Left ventricle myocardium superior (tissue), 1 donor: ENCODE measurements at places on chromosomes 2 and 18. TPM values are rescaled to one million over a fixed set of nuclear protein-coding genes. Genes with fewer than 3 reads are reported as not detected.

DNA sequence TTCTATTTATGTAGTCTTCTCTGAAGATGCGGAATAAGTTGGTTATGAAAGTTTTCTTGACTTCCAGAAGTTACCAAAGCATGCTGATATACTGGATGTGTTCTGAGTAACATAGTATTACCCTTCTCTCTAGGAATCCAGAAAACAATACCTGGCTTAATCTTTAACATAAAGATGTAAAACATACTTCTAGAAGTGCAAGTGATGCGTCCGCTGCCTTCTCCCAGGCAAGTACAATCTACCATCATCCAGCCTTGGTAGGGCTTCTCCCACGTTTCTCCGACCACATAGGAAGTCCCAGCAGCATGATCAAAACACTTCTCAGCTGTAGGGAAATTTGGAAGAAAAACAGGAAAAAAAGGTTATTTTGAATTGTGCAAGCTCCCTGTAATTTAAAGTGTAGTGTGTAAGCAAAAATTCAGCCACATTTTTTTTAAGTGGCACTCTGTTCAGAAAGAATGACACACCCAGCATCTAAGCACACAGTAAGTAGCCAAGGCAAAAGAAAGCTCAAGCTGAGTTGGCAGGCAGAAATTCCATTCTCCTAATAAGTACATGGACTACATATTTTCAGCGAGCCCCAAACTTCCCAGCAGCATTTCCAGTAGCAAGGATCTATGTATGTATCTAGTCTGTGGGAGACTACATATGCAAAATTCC lies 5.2 kb downstream of the FN1 start:
- no peak for DNase-seq

DNA sequence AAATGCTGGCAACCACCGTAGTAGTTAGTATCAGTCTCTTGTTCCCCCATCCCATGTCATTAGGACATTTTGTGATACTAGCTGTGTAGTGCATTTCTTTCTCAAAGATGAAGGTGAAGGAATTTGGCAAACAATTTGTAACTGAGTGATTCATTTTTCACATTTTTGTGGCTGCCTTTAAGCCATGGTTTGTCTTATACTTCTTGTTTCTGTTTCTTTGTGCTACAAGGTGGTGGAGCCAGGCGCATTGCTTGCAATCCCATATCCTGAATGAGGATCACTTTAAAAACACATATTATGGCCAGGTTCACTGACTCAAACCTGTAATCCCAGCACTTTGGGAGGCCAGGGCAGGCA lies 40.6 kb downstream of the GPD2 start:
- DNase-seq: no peak

DNA sequence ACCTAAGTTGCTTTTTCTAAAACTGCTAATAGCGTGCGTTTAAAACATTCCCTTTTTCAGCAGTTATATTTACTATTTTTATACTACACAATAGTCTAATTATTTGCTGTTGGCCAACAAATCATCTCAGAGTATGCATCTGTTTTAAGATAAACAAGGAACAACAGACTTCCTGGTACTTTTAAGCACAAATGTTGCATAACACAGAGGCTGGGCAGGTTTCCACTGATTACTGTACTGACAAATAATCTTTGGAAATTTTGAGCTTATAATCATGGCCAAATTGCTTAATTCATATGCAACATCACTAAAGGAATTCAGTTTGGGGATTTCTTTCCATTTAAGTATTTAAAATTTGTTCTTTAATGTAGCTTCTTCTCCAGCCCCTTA lies 737.4 kb upstream of the SALL3 start:
- no peak for DNase-seq

RIOK3 gene
- total RNA-seq: 54.8 TPM

PARD6G gene
- total RNA-seq: 4.0 TPM

GRHL1 gene
- 1.0 TPM for total RNA-seq

CCBE1 gene
- 0.92 TPM for total RNA-seq

DNA sequence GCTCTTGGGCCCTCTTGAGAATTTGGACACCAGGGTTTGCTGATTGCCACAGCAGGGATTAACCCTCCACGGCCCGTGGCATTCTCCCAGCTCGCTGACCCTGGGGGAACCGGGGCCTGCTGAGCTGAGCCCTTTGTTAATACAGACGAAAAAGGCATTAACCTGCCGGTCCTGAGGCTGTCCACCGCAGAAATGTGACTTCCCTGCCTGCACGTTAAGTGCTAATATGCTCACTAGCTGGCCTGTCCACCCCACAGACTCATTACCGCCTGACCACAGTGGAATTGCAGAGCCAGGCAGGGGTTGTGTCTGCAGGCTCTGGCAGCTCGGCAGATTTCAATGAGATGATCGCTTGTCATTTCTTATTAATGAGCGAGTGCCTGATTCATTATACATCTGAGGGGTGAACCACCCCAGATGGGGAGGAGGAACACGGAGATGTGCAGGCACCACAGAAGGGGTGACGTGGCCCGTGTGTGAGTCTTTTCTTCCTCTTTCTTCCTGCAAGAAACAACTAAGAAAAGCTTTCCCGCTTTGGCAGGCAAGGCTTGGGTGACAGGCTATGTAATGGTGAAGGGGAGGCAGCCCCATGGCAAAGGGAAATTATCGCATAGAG lies 126.0 kb downstream of the GLI2 start:
- peak; percentile 20 for DNase-seq

PPIG gene
- total RNA-seq: 35.2 TPM

- no peak for DNase-seq
Observed at GRCh38 chr2:240893363-240893844, 2.6 kb downstream of the MAB21L4 start.

- no peak for DNase-seq
Observed at GRCh38 chr2:169778446-169778845, 20.2 kb upstream of the SSB start.

GRCh38 chr18:33010149-33010548 lies 237.3 kb upstream of the KLHL14 start:
- no peak for DNase-seq

- no peak for DNase-seq
Observed at GRCh38 chr18:48543228-48543627, 4.4 kb downstream of the CTIF start.

WDR35 gene
- 5.1 TPM for total RNA-seq

- peak; percentile 72 for DNase-seq
Observed at GRCh38 chr2:54657664-54658083, 65.8 kb upstream of the EML6 start.

GRCh38 chr2:215382480-215382879 lies 53.4 kb downstream of the FN1 start:
- DNase-seq: no peak

MSTN gene
- not detected for total RNA-seq

GRCh38 chr2:106108351-106108750 lies 85.8 kb downstream of the UXS1 start:
- DNase-seq: no peak

DNA sequence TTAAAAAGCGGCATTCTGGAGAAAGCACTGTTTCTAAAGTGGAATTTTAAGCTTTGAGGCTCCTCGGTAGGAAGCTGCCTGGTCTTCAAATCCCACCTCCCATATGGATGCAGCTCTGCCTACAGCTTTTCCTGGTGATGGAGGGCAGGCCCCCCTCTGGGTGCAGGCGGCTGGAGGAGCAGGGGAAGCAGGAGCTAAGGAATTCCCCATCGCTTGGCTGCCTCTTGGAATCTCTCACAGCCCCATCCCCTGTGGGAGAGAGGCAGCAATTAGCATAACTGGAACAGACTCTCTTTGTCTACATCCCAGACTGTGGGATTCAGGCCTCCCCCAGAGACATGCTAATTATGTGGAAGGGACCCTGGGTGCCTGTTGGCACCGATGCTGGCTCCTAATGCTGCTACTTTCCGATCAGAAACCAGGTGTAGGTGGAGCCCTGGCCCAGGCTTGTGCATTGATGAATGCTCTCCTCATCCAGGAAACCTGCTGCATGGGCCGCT lies 51.3 kb downstream of the LIPG start:
- no peak for DNase-seq

DNA sequence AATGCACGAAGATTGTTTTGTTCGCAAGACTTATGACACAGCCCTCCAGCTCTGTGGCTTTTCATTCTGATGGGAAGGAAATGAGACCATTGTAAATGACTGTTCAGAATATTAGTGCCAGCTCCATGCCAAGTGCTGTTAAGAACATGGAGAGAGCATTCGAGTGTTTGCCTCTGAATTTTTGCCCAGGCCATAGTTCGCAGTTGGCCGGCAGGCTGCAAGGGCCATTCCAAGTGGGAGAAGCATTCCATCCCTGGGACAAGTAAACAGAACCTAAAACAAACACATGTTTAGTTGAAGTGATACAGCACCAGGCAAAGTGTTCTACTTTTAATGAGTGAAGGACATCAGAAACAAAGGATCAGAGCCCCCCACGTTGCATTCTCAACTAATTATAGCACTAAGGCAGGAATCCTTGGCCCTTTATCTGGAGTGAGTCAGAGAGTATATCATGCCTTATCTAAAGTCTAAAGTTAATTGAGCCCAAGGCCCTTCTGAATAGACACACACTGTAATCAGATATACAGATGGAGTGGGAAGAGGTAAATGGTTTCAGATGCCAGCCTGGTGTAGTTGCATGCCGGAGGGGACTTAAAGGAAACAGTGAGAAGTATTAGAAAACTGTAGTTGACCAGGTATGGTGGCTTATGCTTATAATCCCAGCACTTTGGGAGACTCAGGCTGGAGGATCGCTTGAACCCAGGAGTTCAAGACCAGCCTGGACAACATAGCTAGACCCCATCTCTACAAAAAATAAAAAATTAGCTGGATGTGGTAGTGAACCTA lies 53.3 kb downstream of the NEDD4L start:
- DNase-seq: no peak

- DNase-seq: no peak
Observed at GRCh38 chr18:9337873-9338272, 3.3 kb downstream of the TWSG1 start.

TBR1 gene
- not detected for total RNA-seq

GRCh38 chr2:169925968-169926367 lies 98.7 kb downstream of the UBR3 start:
- DNase-seq: no peak

DNA sequence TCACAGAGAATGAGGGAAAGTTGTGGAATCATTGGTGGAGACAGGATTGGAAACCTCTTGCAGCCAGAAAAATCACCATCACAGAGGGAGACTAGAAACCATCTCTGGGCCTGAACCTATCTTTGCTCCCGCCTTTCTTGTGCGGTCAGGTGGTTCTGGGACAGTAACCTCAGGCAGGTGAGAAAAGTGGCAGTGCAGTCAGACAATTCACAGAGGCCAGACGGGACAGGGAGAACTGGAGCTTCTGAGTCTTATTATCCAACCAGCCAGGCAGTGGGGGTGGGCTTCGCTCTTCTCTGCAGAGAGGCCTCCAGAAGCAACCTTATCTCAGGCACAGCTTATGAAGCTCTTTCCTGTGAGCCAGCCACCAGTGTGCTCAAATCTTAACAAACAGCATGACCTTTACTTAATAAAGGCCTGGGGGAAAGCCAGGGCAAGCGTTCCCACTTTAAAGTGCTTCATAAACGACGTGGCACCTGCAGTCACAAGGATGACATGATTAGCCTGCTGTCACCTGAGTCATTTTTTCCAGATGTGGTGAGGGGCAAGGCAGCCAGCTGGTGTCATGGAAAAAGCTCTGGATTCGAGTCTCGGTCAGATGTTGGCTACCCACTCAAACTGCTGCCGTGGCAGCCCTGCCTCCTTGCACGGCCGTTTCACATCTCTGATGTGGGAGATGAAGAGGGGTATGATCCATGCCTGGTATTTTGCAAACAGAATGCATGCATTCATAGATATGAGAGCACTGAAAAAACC lies 109.7 kb downstream of the B3GNT2 start:
- DNase-seq: no peak

- no peak for DNase-seq
Observed at GRCh38 chr18:41043876-41044275, 911.2 kb upstream of the PIK3C3 start.

GRCh38 chr2:160632084-160632975 lies 138.7 kb upstream of the RBMS1 start:
- no peak for DNase-seq

GRCh38 chr2:216651351-216651881 lies 18.2 kb downstream of the IGFBP2 start:
- no peak for DNase-seq

DNA sequence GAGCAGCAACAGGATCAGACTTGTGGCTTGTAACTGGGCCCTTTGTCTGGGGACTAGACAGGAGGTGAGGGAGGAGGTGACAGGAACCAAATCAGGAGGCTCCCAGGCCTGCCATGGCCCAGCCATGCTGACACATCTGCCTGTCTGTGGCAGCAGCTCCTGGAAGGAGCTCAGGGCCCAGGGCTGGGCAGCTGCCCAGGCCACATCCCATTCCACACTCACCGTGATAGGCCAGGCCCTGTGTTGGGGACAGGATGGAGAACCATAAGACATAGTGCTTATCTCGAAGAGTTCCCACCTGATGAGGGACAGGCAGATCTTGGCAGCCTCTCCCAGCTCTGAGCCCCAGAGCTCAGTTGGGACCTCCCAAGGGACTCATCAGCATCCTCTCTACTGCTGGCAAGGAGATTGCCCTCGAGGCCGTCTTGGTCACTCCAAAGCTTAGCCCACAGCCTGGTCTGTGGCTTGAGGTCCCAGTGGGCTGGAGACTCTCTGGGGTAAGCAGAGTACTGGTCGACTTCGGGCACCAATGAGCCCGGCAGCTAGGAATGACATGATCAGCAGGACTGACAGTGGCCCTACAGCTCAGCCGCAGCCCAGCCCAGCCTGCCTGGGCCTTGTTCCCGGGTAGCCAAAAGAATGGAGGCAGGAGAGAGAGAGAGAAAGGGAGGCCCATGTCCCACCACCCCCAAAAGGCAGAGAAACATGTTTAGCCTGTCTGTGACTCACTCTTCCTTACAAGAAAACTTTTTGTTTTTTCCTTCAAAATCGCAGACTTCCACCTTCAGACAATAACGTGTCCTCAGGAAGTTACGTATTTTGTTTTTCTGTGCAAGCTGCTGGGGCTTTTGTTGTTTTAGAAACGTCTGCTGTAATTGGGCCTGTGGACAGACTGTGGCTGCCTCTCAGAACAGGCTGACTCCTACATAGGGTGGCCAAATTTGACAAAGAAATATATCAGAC lies 82.1 kb downstream of the HS1BP3 start:
- peak; percentile 45 for DNase-seq

TUBA3E gene
- total RNA-seq: 60.2 TPM

- DNase-seq: no peak
Observed at GRCh38 chr2:60516383-60516811, 37.1 kb downstream of the BCL11A start.

GNAL gene
- 5.1 TPM for total RNA-seq

DNA sequence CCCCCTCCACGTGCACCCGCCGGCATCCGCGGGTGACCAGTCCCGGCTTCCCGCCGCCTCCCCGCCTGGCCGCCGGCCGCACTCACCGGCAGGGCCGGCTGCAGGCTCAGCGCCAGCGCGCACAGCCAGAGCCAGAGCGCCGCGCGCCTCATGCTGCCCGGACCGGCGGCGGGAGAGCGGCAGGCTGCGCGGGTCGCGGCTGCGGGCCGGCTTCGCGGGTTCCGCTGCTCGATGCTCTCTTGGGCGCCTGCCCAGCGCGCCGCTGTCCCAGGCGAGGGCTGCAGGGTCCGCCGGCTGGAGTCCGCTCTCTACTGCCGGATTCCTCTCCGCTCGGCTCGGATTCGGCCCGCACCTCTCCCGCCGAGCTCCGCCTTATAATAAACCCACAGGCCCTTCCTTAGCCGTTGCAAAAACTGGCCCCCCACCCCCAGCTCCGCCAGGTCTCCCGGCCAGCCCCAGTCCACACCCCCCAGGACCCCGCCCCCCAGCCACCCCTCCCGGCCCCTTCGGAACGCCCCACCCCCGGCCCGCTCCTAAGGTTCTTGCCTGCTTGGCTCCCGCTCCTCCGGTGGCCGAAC lies at the start of gene SDC1:
Gene SDC1 (minus strand): TSS at position 415 of the 578 bp plus-strand sequence. CDS start 263 bp downstream, at position 152.
- DNase-seq: peak; percentile 73

DPP4 gene
- 6.7 TPM for total RNA-seq
